NCI-H2029 treated with DMSO at 0.1 percent for 48 hours (cell line): ENCODE measurements at places on chromosomes 6 and 20.

DNA sequence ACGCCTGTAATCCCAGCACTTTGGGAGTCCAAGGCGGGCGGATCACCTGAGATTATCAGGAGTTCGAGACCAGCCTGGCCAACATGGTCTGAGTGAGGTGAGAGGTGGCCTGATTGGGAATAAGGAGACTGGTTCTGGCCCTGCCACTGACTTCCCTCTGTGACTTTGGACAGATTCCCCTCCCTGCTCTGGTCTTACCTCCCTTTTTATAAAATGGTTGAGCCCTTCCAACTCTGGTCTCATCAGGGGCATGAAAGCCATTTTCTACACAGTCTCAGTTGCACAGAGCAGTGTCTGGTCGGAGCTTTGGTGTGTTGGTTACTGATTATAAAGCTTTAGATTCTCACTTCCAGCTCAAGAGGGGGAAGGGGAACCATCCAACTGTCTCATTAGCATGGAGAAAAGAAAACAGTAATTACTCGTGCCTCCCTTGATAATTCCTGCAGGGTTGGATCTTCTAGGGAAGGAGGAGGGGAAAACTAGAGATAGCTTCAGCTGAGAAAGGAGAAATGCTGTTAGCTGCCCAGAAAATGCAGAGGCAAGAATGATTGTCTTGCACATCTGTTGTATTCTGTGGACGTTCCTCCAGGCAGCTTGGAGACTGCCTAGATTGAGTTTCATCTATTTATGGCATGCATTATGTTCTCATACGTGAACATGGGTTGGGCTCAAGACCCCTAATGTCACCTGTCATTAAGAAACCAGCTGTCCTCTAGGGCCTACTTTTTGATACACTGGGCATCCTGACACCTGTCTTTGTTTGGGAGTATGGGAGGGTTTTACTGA is 30.4 kb downstream of the RALY start:
- no peak for DNase-seq

DNA sequence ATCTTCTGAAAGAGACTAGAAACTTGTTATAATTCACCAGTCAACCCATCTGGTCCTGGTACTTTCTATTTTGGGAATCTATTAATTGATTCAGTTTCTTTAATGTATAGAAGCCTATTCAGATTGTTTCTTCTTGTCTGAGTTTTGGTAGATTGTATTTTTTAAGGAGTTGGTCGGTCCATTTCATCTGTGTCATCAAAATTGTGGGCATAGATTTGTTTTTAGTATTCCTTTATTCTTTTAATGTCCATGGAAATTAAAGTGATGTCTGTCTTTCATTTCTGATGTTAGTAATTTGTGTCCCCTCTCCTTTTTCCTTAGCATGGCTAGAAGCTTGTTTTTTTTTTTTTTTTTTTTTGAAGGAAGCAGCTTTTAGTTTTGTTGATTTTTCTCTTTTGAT is 15.2 kb downstream of the STXBP5 start:
- no peak for DNase-seq

- no peak for DNase-seq
These were observed 17.2 kb downstream of the ZDHHC14 start for GRCh38 chr6:157398151-157398550.

GRCh38 chr6:34855463-34855862 is 32.4 kb downstream of the TAF11 start:
- no peak for DNase-seq

DNA sequence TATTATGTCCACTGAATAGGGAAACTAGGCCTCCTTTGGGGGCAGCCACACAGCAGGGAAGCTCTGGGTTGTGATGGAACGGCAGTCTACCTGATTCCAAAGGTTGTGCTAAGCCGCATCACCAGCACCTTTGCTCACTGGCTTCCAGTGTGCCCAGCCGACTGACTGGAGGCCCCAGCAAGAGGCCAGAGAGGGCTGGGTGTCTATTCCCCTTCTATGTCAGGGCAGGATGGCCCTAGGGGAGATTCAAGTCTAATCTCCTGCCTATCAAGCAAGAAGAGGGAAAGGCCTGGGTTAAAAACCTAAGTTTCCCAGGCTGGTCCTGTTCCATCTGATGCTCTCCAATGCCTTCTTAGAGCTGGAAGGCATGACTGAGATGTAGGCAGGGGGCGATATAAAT is 53.6 kb downstream of the JPH2 start:
- DNase-seq: no peak

DNA sequence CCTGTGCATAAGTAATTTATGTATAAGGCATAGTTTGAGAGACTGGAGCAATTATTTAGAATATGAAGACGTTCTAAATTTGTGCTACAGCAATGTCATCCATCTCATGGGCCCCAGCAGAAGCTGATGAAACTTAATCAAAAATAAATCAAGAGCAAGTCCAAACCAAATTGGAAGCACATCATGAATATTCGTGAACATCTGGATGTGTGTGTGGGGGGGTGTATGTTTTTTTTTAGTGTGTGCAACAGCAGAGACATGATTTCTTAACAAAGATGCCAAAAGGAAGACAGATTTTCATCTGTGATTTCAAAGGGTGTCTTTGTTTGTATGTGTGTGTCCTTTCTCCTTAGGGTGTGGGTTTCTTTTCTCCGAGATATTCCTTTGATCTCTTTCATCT is 58.9 kb downstream of the SASH1 start:
- DNase-seq: no peak
